ENCODE measurements at places on chromosomes 1 and 21. TPM values are rescaled to one million over a fixed set of nuclear protein-coding genes. Genes with fewer than 3 reads are reported as not detected.
A peak's percentile ranks its signal among the peaks of the same experiment; 100 is the strongest.

GRCh38 chr1:37752213-37752582 is 12.7 kb downstream of the EPHA10 start:
- H3K36me3 ChIP-seq = no peaks in the 10 kb centered on the region
- H3K27me3 ChIP-seq = peaks cover 27% of the 10 kb centered on the region
- peak overlapping the region; percentile 53 for H3K4me3 ChIP-seq
- no peak for DNase-seq

DNA sequence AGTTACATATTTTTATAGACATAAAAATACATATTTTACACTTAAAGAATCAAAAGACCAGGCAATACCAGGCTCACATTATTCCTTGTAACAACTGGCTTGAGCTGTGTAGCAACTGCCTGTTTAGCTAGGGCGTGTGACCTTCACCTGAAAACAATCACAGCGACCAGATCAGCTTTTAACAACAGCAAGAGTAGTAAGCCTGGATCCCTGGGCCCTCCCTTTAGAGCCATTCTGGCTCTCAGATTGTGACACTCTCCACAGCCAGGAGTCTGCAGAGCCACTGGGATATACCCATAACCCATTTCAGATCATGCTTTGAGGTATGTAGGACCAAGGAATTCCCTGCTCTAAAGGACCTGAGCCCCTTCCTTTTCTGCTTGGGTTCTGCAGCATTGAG is 29.4 kb upstream of the GNG4 start:
- H3K4me1 ChIP-seq = no peaks in the 10 kb centered on the region
- DNase-seq = no peak
- H3K36me3 ChIP-seq = peaks cover 55% of the 10 kb centered on the region
- H3K4me3 ChIP-seq = no peak overlapping the region
- no peaks in the 10 kb centered on the region for H3K27me3 ChIP-seq

GRCh38 chr1:243944429-243945160 is 94.6 kb upstream of the AKT3 start:
- H3K4me3 ChIP-seq = no peak overlapping the region
- no peaks in the 10 kb centered on the region for H3K27me3 ChIP-seq
- H3K27ac ChIP-seq = no peak overlapping the region
- H3K36me3 ChIP-seq = no peaks in the 10 kb centered on the region

The NEK2 gene
- total RNA-seq = not detected

DNA sequence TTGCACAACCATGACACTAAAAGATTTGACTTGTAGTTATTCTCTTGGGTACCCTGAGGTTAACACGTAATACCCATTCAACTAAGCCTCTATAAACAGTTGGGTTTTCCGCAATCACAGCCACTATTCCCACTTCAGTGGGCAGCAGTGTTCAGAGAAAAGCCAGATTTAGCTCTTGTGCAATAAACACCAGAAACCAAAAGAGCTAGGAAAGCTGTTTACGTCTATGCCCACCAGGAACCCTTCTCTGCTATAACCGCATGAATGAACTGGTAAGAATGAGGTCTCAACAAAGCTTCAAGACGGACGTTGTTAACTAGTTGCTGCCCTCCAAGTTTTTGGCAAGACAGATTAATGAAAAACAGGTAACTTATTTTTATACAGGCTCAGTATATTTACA is 101.3 kb downstream of the SLC45A1 start:
- peak overlapping the region; percentile 88 for H3K4me3 ChIP-seq
- DNase-seq = no peak
- peak overlapping the region; percentile 99 for H3K27ac ChIP-seq

DNA sequence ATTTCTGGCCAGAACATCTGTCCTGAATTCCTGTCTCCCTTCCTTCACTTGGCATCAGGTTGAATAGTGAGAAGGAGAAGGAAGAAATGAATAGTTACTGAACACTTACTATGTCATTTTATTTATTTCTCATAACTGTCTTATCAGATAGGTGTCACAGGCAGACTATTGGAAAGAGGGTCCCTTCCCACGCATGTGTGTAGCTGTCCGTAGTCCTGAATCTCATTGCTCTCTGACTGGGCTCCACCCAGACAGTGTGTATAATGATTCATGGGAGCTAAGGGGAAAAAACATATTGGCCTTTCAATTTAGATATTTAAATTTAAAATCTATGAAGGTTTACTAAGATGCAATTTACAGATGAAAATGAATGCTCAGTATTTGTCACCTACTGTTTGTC is 86.1 kb downstream of the OMA1 start:
- DNase-seq = no peak
- H3K4me1 ChIP-seq = no peaks in the 10 kb centered on the region
- no peaks in the 10 kb centered on the region for H3K36me3 ChIP-seq
- no peaks in the 10 kb centered on the region for H3K27me3 ChIP-seq
- H3K4me3 ChIP-seq = no peak overlapping the region

DNA sequence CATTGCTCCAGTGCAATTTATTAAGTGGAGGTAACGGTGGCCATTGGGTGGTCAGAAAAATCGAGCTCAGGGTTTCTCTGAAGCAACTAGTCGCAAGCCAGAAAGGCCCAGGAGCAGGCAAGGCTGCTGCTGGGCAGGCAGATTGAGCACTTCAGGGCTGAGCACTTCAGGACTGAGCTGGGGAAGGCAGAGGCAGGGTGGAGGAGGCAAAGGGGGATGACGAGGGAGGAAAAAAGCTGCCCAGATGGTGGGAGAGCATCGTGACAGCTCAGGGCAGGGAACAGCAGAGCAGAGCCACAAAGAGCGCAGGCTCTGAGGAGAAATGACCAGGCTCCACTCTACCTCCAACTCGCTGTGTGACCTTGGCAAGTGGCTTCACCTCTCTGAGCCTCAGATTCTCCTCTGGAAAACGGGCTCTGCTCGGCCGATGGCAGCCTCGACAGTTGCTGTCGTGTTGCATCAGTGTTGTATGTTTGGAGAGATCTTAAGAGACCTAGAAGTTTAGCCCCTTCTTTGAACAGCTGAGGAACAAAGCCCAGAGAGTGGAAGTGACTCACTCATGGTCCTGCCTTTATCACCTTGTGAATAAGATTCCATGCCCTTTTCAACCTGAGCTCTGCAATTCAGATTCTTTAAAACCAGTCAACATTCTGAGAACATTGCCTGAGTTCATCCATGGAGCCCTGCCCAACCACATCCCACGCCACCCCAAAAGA is 141.4 kb downstream of the SYF2 start:
- H3K4me1 ChIP-seq = no peaks in the 10 kb centered on the region
- peaks cover 4% of the 10 kb centered on the region for H3K27me3 ChIP-seq
- no peak overlapping the region for H3K27ac ChIP-seq
- no peaks in the 10 kb centered on the region for H3K36me3 ChIP-seq

The C1QC gene
- total RNA-seq = 171 TPM

DNA sequence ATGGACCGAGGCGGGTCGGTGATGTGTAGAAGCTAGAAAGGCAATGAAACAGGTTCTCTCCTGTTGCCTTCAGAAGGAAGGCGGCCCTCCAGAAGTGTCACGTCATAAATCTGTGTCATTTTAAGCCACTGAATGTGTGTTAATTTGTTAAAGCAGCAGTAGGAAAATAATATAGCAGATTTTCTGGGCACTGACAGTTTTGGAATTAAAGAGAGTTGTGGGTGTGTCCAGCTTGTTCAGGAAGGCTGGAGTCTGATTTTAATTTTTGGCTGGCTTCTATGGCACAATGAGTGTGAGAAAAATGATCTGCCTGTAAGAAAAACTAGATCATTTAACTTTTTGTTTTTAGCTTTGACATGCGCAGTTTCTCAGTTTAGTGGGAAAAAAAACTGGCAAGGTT is 177.3 kb downstream of the EDEM3 start:
- no peaks in the 10 kb centered on the region for H3K36me3 ChIP-seq
- H3K27ac ChIP-seq = peak overlapping the region; percentile 14
- H3K4me1 ChIP-seq = no peaks in the 10 kb centered on the region
- DNase-seq = no peak
- no peak overlapping the region for H3K4me3 ChIP-seq

DNA sequence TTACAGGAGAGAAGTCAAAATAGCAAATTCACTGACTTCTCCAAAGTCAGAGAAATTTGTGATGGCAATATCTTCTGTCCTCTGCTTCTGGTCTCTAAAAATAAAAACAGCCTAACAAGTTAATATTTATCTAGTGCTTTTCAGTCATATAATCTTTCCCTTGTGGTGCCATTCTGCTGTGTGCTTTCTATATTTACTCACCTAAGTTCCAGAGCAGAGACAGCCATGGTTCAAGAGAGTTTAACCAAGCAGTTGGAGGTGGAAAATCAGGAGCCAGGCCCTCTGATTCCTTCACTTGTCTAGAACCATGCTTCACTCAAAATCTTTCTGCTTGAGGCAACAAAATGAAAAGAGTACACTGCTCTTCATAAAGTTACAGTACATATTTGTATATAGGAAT is 39.3 kb downstream of the BRINP2 start:
- H3K36me3 ChIP-seq = no peaks in the 10 kb centered on the region
- H3K4me3 ChIP-seq = no peak overlapping the region
- no peaks in the 10 kb centered on the region for H3K27me3 ChIP-seq
- peaks cover 19% of the 10 kb centered on the region for H3K4me1 ChIP-seq
- no peak for DNase-seq

The DNASE2B gene
- not detected for total RNA-seq

GRCh38 chr21:28865488-28866186 is 127.0 kb downstream of the LTN1 start:
- no peak overlapping the region for H3K4me3 ChIP-seq
- peaks cover 13% of the 10 kb centered on the region for H3K36me3 ChIP-seq
- no peaks in the 10 kb centered on the region for H3K27me3 ChIP-seq
- H3K27ac ChIP-seq = no peak overlapping the region
- no peaks in the 10 kb centered on the region for H3K4me1 ChIP-seq

DNA sequence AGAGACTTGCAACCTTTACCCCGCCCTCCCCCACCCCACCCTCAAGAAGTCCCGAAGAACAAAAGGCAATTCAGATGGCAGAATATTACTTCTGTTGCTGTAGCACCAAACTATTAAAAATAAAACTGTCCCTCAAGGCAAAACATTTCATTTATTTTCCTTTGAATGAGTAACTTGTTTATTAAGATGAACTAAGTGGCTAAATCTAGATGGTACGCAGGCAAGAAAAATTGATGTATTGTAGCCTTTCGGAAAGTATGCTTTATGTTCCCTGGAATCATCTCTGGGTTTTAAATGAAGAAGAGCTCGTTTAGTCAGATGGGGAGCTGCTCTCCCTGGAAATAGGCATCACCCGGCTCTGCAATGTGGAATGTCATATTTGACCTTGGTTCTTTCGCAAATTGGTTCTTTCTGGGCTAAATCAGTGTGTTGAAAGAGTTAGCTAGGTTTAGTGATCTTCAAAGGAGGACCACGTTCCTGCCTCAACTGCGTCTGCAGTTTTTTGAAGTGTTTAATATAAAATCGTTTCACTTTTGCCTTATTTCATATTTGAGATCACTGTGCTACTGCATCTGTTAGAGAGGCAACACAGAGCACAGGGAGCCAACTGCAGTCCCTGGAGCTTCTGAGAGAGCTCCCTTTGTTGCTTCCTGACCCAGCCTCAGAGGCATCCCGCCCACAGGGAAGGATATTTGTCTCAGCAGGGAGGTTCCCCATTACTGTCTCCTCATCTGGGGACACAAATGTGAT is 61.8 kb downstream of the KIF26B start:
- no peak overlapping the region for H3K27ac ChIP-seq
- no peaks in the 10 kb centered on the region for H3K4me1 ChIP-seq
- H3K36me3 ChIP-seq = no peaks in the 10 kb centered on the region
- no peak overlapping the region for H3K4me3 ChIP-seq

- no peaks in the 10 kb centered on the region for H3K4me1 ChIP-seq
- no peak overlapping the region for H3K27ac ChIP-seq
- H3K27me3 ChIP-seq = no peaks in the 10 kb centered on the region
Observed at GRCh38 chr1:209838537-209838936, 10.8 kb downstream of the UTP25 start.

The C1orf185 gene
- not detected for total RNA-seq

GRCh38 chr1:1198423-1199140 is 7.8 kb downstream of the TNFRSF18 start:
- H3K27me3 ChIP-seq = peaks cover 6% of the 10 kb centered on the region
- no peak overlapping the region for H3K4me3 ChIP-seq
- DNase-seq = no peak
- H3K4me1 ChIP-seq = peaks cover 16% of the 10 kb centered on the region
- no peaks in the 10 kb centered on the region for H3K36me3 ChIP-seq

DNA sequence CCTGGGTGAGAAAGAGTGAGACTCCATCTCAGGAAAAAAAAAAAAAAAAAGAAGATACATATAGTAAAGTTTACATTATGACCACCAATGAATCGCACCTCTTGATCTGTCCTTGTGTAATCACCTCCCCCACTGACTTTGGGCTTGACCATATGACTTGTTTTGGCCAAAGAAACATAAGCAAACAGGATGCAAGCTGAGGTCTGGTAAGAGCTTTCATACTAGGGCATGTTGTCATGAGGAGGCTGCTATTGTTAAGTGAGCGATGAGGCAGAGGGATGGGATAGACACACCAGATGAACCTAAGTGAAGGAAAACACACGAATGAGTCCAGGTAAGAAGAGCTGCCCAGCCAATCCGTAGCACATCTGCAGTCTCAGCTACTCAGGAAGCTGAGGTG is 10.7 kb downstream of the ENAH start:
- no peaks in the 10 kb centered on the region for H3K27me3 ChIP-seq
- H3K27ac ChIP-seq = no peak overlapping the region
- H3K36me3 ChIP-seq = no peaks in the 10 kb centered on the region
- no peak overlapping the region for H3K4me3 ChIP-seq
- no peak for DNase-seq

The LEFTY1 gene
- total RNA-seq = 0.33 TPM

DNA sequence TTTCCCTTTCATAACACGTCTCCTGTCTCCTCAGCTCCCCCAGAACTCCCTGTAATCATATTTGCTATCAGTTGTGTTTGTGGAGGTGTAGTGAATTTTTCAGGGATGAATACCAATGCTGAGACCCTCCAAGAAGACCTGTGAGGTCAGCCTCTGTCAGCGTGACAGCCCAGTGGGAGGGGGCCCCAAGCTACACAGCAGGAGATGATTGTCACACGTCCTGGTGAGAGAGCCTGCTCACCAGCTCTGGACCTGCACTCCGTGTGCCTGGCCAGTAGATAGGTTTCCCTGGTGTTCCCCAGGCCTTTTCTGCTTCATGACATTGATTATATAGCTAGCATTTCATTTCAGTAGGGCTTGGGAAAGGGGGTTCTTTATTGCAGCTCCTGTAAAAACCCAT is 421.5 kb downstream of the KIF26B start:
- no peak for DNase-seq
- H3K4me1 ChIP-seq = no peaks in the 10 kb centered on the region
- no peak overlapping the region for H3K27ac ChIP-seq
- H3K36me3 ChIP-seq = no peaks in the 10 kb centered on the region

The TAS1R1 gene
- total RNA-seq = not detected

GRCh38 chr1:218463194-218464156 is 118.3 kb downstream of the TGFB2 start:
- H3K27me3 ChIP-seq = no peaks in the 10 kb centered on the region
- DNase-seq = no peak
- H3K36me3 ChIP-seq = no peaks in the 10 kb centered on the region
- peak overlapping the region; percentile 61 for H3K27ac ChIP-seq

The CD52 gene
- not detected for total RNA-seq

- no peaks in the 10 kb centered on the region for H3K36me3 ChIP-seq
- H3K27ac ChIP-seq = no peak overlapping the region
- no peak for DNase-seq
- H3K4me1 ChIP-seq = peaks cover 25% of the 10 kb centered on the region
- H3K27me3 ChIP-seq = no peaks in the 10 kb centered on the region
Observed at GRCh38 chr1:39898648-39899603, 2.8 kb downstream of the MYCL start.

- H3K4me1 ChIP-seq = no peaks in the 10 kb centered on the region
- H3K36me3 ChIP-seq = no peaks in the 10 kb centered on the region
- no peak for DNase-seq
- H3K27me3 ChIP-seq = no peaks in the 10 kb centered on the region
- H3K27ac ChIP-seq = no peak overlapping the region
Observed at GRCh38 chr1:167248707-167249642, 28.3 kb downstream of the POU2F1 start.

The C1orf87 gene
- not detected for total RNA-seq

The CEP350 gene
- 65.4 TPM for total RNA-seq
